Pulmonary artery endothelial cell (primary cell): ENCODE measurements at places on chromosomes 3 and 15. TPM values are rescaled to one million over a fixed set of nuclear protein-coding genes. Genes with fewer than 3 reads are reported as not detected.

The LRCH3 gene
- 44.0 and 46.2 TPM in 2 replicates for total RNA-seq

The TGM5 gene
- total RNA-seq = not detected in 2 replicates

The LAMB2 gene
- total RNA-seq = 470 and 504 TPM in 2 replicates

The NMB gene
- 4.9 and 7.3 TPM in 2 replicates for total RNA-seq

The TIMMDC1 gene
- total RNA-seq = 43.9 and 46.9 TPM in 2 replicates
